ENCODE measurements at places on chromosomes 2 and 18. TPM values are rescaled to one million over a fixed set of nuclear protein-coding genes. Genes with fewer than 3 reads are reported as not detected.

DNA sequence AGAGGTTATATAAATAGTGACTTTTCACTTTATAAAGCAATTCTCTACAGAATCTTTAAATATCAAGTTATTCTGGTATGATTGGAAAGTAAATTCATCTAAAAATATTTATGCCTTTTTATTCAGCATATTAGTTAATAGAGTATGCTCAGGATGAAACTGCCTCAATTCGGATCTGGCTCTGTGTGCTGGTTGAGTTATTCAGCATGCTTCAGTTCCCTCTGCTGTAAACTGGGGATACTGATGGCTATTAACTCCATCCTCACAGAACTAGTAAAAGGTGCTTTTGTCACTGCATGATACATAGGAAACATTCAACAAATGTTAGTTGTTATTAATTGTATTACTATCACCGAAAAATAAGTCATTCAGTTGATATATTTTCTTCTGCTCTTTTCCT lies 250.3 kb downstream of the NRXN1 start:
- DNase-seq: no peak

The GALNT3 gene
- total RNA-seq: 18.4 TPM

The NCKAP5 gene
- total RNA-seq: 1.7 TPM

The GAREM1 gene
- 11.4 TPM for total RNA-seq
